ENCODE measurements at places on chromosomes 13 and 19. TPM values are rescaled to one million over a fixed set of nuclear protein-coding genes. Genes with fewer than 3 reads are reported as not detected.

CGB8 gene
- total RNA-seq: not detected

TNFSF13B gene
- total RNA-seq: 5.6 TPM

SIGLEC14 gene
- total RNA-seq: not detected

ZNF135 gene
- total RNA-seq: 1.3 TPM

FAM216B gene
- total RNA-seq: 0.09 TPM

PMIS2 gene
- not detected for total RNA-seq

TYROBP gene
- 15.7 TPM for total RNA-seq

DZIP1 gene
- total RNA-seq: 23.6 TPM

- no peak for DNase-seq
Observed at GRCh38 chr13:45512098-45512496, 47.4 kb downstream of the COG3 start.

DNA sequence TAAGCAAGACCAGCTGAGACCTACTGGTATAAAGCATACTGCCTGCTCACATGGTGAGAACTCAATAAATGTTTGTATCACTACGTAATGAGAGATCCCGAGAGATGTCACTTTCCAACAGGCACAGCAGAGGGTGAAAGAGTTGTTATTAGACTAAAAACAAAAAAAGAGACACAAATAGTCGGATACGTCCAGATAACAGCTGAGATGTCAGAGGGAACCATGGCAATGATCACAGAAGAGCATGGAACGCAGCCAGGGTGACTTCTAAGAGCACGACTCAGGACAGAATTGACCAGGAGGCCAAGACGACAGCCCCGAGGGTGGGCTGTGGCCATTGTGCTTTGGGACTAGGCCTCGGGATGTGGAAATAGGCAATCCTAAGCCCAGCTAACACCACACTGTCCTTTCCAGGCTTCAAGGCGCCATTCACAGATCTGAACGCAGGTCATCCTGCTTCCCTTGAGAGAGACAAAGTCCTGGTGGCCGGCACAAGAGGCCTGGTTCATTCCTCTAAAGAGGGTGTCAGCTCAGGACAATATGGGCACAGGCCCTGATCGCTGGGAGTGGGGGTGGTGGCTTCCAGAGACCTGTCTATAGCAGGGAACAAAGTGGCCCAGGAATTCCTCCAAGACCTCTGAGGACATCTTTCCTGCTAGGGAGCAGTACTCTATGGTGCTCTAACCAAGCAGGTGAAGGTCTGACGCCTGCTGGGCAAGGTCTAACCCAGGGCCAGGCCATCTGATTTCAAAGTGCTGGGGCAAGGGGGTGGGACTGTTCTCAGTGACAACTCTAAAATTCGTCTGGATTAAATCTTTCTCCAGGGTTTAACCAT lies 3.2 kb downstream of the SH3GL1 start:
- DNase-seq: no peak

DNA sequence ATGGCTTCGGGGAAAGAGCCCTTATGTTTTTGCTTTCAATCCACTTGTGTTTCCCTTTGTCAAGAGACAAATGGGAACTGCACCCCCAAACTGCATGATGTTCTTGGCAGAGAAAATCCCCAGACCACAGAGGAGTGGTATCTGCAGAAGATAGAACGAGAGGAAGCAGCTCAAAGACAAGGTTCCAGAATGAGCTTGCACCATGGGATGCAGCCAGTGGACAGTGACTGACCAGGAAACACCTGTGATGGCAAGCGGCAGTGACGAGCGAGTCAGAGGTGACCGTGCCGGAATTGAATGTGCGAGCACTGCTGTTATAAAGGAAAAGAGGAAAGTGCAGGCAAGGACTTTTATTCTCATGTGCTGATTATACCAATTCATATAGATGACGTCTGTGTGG lies 46.3 kb downstream of the IRS2 start:
- no peak for DNase-seq

DNA sequence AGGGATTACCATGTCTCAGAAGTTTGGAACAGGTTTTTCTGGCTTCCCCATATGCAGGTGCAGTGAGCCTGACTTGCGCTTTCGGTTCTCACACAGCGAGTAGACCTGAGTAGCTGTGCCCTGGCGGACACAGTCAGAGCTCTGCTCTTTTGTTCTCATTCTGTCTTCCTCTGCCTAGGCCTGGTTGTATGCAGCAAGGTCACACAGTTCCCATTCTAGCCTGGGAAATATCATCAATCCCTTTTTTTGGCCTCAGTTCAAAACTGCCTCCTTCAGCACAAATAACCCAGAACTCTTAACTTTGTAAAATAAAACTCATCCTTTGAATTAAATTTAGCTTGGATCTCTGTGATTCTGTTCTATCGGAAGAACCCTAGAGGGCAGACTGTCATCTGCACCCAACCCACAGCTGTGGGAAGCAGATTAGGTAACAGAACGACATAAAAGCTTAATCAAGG lies 10.2 kb downstream of the OXGR1 start:
- peak; percentile 75 for DNase-seq

GRCh38 chr13:109859898-109860297 lies 73.5 kb upstream of the IRS2 start:
- no peak for DNase-seq

DNA sequence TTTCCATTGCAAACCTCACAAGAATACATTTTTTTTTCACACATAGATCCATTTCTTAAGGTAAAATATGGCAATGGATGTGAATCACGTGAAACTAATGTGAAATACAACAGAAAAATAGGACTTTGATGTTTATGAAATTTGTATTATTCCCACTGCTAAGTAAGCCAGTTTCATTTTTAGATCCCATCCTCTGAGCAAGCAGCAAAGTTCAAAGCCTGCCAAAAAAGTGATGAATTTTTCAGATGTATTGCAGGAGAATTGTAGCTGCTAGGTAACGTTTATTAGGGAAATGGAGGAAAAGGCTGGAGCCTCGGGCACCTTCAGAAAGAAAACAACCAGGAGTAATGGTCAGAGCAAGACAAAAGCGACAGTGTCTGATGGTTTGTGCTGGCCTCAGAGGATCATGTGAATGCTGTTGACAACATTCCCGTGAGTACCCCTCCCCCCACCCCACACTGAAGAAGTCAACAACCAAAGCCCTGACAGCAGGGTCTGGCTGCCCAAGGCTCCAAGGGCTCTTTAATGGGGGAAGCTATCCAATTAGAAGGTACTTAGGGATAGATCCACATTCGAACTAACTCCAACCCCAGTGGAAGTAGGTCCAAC lies 95.5 kb downstream of the OXGR1 start:
- no peak for DNase-seq

DNA sequence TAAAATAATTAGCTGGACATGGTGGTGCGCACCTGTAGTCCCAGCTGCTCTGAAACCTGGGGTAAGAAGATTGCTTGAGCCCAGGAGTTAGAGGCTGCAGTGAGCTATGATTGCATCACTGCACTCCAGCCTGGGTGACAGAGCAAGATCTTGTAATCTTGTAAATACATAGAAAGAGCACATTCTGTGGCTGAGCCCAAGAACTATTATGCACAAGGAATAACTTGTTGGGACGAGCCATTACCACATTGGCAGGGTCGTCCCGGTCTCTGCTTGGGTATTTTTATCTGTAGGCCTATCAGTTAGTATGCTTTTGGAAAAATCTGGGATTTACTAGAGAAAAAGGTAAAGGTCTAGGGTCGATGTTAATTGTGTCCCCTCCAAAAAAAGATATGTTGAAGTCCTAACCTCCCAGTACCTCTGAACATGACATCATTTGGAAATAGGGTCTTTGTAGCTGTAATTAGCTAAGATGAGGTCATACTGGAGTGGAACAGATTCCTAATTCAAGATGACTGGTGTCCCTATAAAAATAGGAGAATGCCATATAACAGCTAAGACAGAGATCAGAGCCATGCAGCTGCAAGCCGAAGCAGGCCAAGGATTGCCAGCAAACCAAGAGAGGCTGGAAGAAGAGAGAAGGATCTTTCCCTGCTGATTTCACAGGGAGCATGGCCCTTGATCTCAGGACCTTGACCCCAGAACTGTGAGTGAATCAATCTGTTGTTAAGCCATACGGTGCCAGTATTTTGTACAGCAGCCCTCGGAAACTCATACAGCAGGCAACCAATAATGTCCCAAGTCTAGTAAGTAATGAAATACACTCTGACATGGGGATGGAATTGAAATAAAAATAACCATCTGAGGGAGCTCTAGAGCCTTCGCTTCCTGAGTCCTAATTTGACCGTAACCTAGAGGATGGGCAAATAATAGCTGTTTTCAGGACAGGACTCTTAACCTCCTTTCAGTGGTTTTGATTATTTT lies 77.0 kb downstream of the TM9SF2 start:
- no peak for DNase-seq

GRCh38 chr19:48777720-48778119 lies 22.4 kb downstream of the FGF21 start:
- DNase-seq: no peak

- no peak for DNase-seq
Observed at GRCh38 chr19:5121266-5122120, 152.6 kb downstream of the KDM4B start.

- no peak for DNase-seq
Observed at GRCh38 chr13:33793726-33794125, 24.2 kb upstream of the RFC3 start.

DNA sequence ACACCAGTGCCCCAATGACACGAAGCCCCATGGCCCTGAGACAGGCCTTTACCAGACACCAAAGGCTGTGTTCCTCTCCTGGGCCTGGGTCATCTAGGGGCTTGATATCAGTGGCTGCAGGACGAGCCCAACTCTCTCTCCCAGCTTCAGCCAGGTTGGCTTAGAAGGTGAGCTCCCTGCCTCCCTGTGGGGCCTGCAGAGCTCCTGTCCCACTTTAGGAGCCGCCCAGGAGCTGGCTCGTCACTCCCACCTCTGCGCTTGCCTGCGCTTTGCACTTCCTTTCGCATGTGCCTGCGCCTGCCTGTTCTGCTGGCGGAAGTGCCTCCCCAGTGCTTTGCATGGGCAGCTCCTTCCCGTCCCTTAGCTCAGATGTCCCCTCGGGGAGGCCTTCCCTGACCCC lies 4.9 kb downstream of the CALM3 start:
- no peak for DNase-seq

DNA sequence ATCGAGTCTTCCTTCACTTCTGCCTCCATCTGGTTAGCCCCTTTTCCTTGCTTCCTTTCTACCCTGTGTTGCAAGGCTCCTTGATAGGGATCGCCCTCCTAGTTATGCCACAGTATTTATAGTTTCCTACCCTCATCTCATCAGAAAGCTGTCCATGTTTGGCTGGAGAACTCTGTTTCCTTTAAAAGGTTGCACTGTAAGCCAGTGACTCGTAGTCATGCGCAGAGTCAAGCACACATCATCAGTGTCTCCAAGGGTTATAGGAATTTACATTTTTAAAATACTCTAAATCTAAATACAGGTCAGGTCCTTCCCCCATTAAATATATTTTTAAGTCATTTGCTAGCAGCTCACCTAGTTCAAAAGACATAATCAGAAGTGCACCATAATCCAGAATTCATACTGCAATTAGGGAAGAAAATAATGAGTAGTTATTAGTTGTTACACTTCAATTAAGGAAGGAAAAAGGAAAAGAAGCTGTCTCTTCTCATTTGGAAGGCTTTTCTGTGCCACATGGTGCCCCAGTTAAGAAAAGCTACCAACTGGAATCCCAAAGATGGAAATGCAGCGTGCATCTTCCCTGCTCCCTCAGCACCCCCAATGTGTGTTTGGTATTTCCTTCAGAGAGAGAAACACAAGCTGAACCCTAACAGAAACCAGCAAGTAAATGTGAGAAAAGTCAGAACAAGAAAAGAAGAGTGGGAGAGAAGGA lies 81.0 kb downstream of the GPR12 start:
- DNase-seq: no peak

DNA sequence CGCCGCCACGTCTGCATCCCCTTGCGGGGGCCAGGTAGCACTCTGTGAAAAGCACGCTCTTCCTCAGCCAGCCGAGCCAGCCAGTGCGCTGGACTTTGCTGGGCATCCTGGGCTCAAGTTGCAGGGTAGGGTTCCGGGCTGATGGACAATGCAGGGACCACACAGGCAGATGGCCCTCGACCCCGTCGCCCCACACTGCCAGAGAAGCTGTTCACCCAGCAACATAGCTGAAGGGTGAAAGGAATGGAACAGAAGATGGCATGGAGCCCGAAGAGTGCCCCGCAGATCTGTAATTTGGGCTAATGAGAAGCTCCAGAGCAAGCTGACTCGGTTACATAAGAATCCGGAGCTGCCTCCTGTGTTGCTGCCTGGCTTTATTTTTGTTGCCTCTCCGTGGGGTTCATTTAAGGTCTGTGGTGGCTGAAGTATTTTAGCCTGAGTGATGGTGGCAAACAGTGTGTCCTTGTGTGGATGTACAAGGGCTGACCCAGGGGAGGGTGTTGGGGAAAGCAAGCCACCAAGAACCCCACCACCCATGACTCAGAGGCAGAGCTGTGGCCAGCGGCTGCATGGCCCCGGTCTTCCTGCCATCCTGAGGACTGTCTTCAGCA lies 105.8 kb downstream of the SOX1 start:
- DNase-seq: no peak

GRCh38 chr13:95159458-95159857 lies 141.8 kb downstream of the ABCC4 start:
- DNase-seq: no peak

- DNase-seq: no peak
Observed at GRCh38 chr19:56304243-56304642, 10.4 kb downstream of the ZSCAN5A start.

- no peak for DNase-seq
Observed at GRCh38 chr19:45045671-45046353, 7.0 kb downstream of the CLASRP start.

GRCh38 chr19:1673645-1674292 lies 21.4 kb upstream of the TCF3 start:
- peak; percentile 27 for DNase-seq

GRCh38 chr19:54047616-54048015 lies 16.1 kb downstream of the VSTM1 start:
- DNase-seq: no peak

DNA sequence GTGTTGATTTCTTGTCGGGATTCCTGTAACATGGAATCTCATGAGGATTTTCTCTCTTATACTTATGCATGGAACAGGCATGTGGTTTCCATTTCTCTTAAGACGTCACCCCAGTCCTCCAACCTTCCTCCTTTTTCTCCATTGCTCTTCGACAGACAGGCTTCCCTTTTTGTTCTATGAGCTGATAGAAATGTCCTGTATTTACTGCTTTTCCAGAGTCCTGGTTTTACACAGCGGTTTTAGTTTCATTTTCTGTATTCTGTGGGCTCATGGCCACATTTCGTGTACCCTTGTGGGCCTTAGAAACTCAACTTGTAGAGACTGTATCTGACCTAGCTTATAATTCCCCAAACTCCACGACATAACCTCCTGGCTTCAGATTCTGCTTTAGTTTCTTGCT lies 113.1 kb downstream of the PAN3 start:
- DNase-seq: no peak

DNA sequence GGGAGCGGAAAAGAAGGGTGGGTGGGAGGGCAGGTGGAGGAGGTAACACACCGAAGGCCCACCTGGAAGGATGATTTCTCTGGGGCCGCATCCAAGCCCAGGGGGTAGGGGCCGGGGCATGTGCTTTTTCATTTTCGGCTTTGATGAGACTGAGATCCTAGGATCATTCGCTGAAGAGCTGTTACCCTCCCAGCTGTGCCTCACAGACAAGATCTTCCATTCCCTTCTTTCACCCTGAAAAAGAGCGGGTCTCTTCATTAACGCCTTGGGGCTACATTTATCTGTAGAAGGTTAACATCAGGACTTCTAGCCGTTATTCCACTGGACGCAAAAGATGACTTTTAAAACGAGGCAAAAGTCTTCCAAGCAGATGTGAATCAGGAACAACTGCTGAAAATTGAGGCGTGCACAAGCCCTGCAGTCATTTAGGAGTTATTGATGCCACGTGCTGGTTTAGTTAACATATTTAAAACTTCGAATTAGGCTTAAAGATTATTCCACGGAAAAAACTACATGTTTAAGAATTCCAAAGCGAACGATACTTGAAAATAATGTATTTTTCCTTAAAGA lies 1.1 kb downstream of the LMO7 start:
- DNase-seq: no peak

- no peak for DNase-seq
Observed at GRCh38 chr19:38697197-38697596, 47.1 kb downstream of the CAPN12 start.
